ENCODE measurements at places on chromosomes 4 and X.

DNA sequence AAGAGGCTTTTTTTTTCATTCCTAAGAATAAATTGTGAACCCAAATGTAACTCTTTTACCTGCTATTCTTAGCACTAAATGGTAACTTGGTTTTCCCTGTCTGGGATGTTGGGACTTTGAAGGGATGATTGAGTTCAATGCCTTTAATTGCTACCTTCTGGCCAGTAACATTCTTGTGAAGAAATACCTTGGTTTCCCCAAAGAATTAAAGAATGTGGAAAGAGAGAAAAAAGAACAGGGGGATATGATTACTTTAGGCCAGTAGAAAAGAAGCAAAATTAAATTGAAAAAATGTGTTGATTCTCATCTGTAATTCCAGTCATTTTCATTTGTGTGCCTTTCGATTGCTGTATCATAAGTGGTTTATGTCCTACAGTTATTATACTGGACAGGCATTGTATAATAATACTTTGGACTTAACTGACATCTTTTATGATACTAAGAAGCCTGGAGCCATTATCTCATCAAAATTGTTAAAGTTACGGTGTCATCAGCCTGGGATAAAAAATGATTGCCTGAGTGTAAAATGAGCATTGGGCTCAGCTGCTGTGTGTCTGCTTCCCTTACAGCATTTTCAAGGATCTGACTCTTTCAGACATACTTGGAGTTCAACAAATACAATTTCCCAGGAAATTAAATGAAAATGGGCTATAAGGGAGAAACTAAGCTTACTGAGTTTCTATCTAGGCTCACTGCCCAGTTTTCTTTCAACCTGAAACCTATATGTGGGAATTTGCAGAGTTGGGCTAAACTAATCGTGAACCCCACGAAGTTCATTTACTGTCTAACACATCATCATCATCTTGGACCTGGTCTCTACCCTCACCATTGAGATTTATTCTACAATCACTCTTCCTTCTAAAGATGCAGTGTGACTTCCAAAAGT, 146.3 kb downstream of the SHROOM3 start:
- DNase-seq: no peak

DNA sequence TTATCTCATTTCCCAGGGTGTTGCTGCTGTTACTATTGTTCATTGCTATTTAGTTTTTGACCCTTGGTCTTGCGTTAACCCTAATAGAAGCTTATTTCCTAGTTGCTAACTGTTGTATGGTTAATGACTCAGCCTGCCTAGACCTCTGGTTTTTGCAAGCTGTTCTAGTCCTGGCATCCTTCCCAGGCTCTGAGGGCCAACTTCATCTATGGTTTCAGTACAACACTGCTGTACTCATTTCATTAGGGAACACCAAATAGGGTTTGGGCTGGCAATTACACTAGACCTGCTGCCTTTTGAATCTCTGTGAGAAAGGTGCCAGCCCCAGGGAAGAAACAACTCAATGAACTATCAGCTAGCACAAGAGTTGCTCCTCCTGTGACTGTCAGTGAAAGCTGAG, 59.6 kb downstream of the DCX start:
- no peak for DNase-seq

DNA sequence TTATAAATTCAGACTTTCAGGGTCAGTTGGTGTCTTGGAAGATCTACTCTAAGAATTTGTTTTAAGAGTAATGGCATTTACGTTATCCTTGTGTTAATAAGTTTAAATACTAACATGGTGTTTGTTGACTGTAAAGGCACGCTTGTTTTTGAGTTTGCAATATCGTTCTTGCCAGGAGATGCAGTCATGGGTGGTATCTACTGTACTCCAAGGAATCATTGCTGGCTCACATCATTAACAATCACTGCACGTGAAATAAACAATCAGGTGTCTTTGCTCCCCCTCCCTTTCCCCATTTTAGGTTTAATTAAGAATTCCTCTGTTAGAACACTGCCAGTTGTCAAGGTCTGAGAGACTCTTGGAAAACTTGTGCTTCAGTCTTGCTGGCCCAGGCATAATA, 1.6 kb downstream of the HHIP start:
- DNase-seq: no peak

- no peak for DNase-seq
These were observed 23.8 kb downstream of the IQCM start for GRCh38 chr4:149791851-149792250.

DNA sequence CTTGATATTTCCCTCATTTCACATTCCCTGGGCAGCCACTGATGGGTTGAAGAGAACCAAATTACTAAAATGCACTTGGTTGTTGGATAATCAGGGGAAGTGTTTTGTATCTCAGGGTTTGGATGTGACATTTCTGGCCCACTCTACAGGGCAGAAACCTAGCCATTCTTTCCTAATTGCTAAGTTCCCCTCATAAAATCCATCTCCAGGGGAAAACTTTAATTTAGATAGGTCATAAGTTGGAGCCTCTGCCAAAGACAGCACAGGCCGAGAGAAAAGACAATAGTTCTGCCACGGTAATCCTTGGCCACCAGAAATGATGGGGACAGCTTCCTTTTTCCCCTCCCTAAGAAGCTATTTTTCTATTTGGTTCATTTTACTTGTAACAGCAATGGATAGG, 192.7 kb upstream of the C1QTNF7 start:
- DNase-seq: no peak

DNA sequence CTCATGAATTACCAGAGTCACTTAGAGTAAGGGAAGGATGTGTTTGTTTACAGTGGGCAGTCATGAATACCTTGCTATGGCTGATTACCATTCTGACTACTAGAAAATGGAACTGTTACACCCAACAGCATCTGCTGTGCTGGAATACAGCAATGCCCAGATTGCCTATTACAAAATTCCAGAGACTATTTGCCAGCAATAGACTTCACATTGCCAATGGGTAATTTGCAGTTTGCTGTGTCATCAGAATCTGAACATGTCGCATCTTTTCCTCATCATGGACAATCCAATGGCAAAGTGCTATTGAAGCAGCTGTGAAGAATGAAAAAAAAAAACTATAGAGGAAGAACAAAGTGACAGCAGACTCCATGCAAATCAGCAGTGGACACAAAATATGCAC, 356.6 kb downstream of the CXXC4 start:
- DNase-seq: no peak

- DNase-seq: no peak
These were observed 621.8 kb upstream of the GALNT7 start for GRCh38 chr4:172546782-172547181.

- DNase-seq: no peak
These were observed 111.9 kb downstream of the STOX2 start for GRCh38 chr4:184016759-184017668.

Data from activated naive CD4-positive, alpha-beta T cell treated with Interleukin-2 at 50 U/mL for 16 hours (primary cell).